ENCODE measurements at places on chromosomes 2 and 18. TPM values are rescaled to one million over a fixed set of nuclear protein-coding genes. Genes with fewer than 3 reads are reported as not detected.

Gene MC5R
- total RNA-seq: not detected

DNA sequence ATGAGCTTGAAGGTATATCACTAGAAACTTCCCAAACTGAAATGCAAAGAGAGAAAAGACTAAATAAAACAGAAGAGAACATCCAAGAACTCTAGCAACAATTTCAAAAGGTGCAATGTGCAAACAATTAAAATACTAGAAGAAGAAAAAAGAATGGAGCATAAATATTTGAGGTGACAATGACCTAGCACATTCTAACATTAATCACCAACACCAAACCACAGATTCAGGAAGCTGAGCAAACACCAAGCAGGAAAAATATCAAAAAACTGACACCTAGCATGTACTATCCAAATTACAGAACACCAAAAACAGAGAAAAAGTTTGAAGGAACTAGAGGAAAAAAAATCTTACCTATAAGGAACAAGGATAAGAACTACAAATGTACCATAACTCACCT is 460.8 kb downstream of the IRS1 start:
- DNase-seq: no peak

DNA sequence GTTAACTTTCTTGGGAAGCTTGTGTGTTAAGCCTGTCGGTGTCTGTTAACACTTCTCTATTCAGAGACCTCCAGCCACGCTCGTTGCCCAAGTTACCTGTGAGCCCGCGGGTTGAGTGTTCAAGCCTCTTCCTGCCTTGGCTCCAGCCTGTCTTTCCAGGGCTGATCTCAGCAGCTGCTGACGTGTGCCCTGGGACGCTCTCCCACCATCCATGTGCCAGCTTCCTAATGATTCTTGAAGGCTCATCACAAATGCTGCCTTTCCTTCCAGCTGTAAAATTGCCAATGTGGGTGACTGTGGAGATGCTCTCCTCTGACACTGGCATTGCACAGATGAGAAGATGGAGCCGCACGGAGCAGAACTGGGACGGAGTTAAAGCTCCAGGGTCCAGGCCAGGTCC is 6.1 kb downstream of the RNF144A start:
- no peak for DNase-seq

- no peak for DNase-seq
These were observed 178.4 kb downstream of the MEMO1 start for GRCh38 chr2:31832363-31832762.

- DNase-seq: no peak
These were observed 8.9 kb downstream of the STAM2 start for GRCh38 chr2:152166633-152167032.

GRCh38 chr18:58545338-58546296 is 83.3 kb downstream of the ALPK2 start:
- DNase-seq: no peak

- no peak for DNase-seq
These were observed 156.0 kb downstream of the CERS6 start for GRCh38 chr2:168611896-168612650.

GRCh38 chr2:71684226-71685072 is 231.1 kb downstream of the DYSF start:
- DNase-seq: no peak

DNA sequence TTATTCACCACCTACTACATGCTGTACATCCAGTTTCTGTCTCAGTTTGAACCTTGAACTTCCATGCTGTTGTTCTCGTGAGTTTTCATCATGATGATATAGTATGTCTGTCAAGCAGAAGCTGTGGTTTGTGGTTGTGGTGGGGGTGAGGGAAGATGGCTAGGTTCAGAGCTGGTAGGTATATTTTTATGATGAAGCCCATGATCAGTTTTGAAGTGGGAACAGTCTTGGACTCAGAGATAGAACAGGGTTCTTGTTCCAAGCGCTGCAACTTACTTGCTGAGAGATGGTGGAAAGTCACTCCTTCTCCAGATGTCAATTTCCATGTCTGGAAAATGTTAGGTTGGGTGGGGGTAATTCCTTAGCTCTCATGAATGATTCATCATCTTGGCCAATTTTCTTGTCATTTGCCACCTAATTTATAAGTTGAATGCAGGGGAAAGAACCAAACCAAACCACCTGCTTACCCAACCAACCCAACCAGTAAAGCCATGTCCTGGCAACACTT is 21.6 kb downstream of the PMAIP1 start:
- DNase-seq: peak; percentile 46

GRCh38 chr2:184468826-184469225 is 129.5 kb upstream of the ZNF804A start:
- no peak for DNase-seq

Gene RSAD2
- 2.4 TPM for total RNA-seq

DNA sequence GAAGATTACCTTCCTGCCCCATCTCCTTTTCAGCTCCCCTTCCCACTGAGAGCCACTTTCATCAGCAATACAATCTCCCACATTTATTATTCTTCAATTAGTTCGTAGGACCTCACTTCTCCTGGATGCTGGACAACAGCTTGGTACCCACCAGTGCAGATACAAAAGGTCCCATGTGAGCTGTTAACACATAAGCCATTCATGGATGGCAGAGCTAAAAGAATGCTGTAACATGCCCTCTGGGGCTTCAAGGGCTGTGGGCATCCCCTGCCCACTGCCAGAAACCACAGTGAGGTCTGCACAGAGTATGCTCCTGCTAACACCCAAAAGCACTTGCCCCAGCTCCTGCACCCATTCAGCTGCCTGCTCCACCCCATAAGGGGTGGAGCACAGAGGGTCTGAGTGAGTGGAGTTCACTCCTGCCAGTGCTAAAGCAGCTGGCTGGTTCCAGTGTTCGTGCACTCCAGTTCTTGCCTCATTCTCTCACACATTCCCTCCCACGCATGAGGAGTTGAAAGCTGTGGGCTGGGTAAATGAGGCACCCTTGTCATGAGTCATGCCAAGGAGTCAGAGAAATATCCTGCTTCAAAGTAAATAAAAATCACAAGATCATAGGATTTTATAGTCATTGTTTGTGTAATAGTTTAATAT is 305.9 kb upstream of the TMEFF2 start:
- no peak for DNase-seq

DNA sequence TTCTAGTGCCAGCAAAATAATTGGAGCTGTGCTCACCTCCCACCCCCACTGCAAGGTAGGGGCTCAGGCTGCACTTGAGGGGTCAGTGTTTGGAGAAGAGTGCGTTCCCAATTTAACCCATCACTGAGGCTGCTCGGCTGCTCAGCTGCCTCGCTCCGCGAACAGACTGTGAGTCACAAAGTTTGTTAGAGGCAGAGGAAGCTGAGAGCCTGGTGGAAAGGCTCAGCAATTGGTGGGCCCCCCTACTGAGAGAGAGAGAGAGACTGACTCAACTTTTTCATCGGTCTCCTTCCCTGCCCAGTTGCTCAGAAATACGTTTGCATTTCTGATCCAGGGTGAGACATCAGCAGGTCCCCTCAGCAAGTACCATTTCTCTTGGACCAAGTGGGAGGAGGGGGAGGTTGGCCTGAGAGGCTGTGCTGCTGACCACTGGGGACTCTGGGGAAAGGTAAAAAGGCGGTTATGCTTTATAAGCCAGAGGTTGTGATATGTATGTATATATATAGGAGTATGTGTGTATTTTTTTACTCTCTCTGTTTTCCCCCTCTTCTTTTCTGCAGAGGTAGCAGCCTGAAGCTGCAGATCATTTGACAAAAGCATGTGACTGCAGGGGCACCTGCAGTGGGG is 1.5 kb downstream of the EFR3B start:
- DNase-seq: no peak

GRCh38 chr2:197197895-197198311 is 112.7 kb downstream of the ANKRD44 start:
- DNase-seq: no peak

Gene FOXI3
- total RNA-seq: not detected

DNA sequence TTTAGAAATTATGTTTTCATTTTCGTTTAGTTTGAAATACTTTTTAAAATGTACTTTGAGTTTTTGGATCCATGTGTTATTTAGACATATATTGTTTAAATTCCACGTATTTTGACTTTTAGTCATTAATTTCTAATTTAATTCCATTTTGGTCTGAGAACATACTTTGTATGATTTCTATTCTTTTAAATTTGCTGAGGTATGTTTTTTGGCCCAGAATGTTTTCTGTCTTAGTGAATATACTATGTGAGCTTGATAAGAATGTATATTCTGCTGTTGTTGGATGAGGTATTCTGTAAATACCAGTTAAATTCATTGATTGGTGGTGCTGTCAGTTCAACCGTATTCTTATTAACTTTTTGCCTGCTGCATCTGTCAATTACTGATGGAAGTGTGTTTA is 26.4 kb downstream of the VRK2 start:
- no peak for DNase-seq

DNA sequence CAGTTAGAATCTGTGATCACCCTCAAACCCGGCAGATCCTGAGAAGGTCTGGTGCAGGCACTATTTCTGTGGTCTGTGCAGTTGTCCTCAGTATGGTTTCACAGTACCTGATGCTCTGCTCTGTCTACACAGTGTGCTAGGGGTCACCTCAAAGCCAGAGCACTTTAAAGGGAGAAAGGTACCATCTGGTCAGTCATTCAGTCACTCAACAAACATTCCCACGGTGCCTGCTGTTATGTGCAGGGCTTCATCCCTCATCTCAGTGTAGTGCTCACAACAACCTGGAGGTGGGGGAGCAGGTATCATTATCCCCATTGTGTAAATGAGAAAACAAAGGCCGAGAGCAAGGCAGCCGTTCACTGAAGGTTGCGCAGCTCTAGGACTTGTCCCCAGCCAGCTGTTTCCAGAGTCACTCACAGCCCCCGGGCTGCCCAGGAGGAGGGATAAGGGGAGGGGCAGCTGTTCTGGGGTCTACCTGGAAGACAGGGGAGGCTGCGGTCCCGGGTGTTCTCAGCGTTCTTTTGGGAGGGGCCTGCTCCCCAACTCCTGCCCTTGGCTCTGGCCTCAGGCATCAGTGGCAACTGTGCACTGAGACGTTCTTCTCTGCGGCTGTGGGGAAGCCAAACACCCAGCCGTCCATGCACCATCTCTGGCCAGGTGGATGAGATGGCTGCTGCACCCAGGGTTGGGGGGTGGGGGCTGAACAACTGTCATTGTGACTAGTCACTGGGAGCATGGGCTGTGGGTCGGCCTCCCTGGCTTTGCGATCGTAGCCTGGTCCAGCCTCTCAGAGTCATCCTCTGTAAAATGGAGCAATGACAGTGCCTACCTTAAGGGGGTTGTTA is 9.2 kb downstream of the INHBB start:
- no peak for DNase-seq

DNA sequence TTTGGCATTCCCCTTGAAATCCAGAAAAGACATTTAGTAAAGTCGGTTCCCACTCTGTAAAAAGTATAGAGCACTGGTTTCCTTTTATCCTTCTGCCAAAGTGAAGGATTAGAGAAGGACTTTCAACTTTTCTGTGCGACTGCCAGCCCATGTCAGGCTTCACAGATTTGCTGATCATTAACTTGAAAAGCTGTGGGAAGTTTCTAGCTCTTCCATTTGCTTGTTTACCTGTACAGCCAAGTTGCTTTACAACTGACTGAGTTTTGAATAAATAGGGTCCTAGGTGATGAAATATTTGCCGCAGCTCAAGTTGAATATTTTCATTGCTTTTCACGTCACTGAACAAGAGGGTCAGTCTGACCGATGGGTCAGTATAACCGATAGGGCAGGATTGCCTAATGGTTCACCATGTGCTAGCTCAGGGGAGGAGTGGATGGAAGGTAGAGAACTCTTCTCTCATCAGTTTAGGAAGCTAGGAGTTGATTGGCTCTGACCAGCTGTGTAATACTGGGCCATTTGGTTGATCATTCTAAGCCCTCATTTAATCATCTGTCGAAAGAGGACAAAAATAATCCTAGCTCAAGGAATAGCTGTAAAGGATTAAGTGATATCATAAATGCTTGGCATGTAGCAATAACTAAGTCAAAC is 30.4 kb downstream of the UPP2 start:
- no peak for DNase-seq

Gene LBX2
- 1.1 TPM for total RNA-seq

DNA sequence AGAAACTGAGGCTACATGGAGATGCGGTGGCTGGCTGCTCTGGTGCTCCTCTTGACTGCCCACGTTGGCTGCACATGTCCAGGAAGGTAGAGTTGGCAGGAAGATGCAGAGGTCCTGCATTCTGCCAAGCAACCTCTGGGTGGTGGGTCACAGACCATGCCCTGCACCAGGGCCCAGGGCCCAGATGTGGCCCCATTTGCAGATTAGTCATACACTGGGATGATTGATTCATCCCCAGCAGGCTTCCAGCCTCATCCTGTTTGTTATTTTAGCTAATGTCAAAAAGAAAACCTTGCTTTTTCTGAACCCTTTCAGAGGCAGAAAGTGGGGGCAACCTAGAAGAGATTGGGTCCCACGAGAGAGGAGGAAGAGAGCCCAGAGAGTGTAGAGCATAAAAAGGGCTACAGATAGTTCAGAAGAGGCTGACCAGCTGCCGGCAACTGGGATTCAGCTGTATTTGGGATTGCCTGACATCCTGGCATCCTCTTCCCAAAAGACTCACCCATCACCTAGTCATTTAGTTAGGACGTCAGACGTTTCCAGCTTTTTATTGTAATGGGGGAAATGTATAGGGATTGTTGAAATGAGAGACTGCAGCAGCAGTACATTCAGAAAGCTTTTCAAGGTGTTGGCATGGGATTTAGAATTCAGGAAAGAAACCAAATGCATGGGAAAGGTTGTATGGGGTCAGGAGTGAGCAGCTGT is 101.9 kb downstream of the CTIF start:
- no peak for DNase-seq

GRCh38 chr2:3456125-3456524 is 63.2 kb downstream of the ADI1 start:
- no peak for DNase-seq

Gene FSHR
- total RNA-seq: not detected

- no peak for DNase-seq
These were observed 2.8 kb upstream of the IL1RL2 start for GRCh38 chr2:102184018-102184417.

- DNase-seq: no peak
These were observed 31.1 kb downstream of the DOK1 start for GRCh38 chr2:74585406-74586185.

GRCh38 chr2:231521-232185 is 32.2 kb downstream of the SH3YL1 start:
- DNase-seq: no peak

DNA sequence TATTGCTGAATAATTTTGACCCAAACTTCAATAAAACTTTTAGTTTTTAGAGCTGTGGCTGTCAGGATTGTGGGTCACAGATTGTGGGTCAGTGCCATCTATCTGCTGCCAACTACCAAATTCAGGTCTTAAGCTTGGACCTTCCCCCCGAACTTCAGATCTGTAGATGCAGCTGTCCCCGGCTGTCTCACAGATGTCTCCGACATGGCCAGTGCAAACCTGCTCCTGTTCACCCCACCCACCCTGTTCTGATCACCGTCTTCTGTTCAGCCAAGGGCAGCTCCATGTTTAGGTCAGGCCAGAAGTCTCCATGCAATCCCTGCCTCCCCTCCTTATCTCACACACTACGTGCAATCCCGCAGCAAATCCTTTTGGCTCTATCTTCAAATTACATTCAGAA is 175.0 kb downstream of the PRKCE start:
- DNase-seq: no peak

DNA sequence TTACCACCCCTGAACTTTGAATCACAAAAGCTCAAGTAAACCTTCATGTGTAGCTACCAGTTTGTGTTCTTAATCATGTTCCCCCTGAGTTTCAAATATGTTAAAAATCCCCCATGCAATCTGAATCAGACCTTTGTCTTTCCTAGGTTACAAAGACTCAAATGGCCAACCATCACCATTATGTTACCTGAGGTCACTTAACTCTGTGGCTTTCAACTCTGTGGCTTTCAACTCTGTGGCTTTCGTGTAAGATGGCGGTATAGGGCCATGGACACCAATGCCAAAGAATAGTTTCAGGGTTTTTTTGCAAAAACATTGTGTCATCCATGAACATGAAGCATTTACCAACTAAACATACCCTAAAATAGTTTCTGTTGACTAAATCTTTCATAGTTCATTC is 6.7 kb downstream of the ERMN start:
- DNase-seq: no peak

Data from activated T-helper 1 cell treated with anti-CD3 and anti-CD28 coated beads, Interleukin-12 subunit alpha, Interleukin-12 subunit beta, Interleukin-2, Interleukin-4 antibody, amounts not matched to agents 30 ng/mL and 10 ng/mL and 1 ng/mL, durations not matched to agents 14 hours and 24 hours and 36 hours (primary cell).